ENCODE measurements at places on chromosomes 7 and 10.

GRCh38 chr7:34013421-34013820 lies 108.1 kb downstream of the BMPER start:
- no peak for DNase-seq

DNA sequence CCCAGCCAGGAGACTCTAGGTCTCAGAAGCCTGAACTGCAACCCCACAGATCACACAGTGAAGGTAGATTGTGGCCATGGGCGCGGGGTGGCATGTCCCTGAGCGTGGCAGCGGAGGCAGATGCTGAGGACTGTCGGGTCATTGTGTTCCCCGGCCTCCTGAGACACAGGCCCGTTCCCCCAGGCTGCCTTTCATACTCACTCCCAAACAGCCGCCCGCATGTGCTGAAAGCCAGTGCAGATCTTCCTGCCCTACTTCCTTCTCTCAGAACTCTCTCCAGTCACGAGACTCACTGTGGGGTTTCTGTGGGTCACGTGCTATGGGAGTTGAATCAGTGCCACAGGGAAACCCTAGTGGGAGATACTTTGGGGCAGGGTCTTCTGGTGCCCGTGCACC lies 48.0 kb downstream of the ZNF467 start:
- DNase-seq: no peak

DNA sequence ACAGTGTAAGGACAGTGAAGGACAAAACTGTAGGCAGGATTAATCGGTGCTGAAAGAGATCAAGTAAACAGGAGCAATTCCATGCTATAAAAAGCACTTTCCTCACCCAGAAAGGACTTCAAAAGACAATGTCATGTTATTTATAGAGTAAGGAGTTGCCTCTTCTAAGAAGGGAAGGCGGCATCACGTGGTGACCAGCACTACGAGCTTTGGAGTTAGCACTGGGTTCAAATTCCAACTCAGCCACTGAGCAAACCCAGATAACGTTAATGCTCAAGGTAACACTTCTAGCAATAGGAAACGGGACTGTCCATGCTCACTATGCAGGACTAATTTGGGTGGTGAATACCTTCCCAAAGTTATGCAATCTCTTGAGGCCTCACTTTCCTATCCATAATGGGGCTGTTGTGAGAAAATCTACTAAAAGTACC lies 715 bp upstream of the PANK1 start:
- DNase-seq: no peak

GRCh38 chr10:6211671-6212635 lies 9.2 kb downstream of the PFKFB3 start:
- no peak for DNase-seq

DNA sequence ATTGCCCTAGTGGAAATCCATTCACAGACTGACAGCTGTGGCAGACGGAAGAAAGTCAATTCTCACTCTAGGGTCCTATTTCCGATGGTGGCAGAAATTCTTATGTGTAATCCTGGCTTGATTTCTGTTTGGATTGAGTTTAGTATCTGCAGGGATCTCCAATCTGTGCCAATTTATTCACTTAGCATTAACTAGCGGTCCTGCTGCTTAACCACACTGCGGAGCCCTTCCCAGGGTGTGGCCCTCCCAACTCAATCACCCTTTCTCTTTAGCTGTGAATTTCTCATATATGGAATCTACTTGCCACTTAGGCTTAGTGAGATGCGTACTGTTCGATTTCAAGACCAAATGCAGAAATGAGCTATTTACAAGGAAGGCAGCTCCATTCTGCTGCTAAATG lies 215.7 kb downstream of the SFMBT2 start:
- no peak for DNase-seq

All from DMS79 treated with DMSO at 0.1 percent for 48 hours (cell line).